ENCODE measurements at places on chromosomes 5 and 9.

DNA sequence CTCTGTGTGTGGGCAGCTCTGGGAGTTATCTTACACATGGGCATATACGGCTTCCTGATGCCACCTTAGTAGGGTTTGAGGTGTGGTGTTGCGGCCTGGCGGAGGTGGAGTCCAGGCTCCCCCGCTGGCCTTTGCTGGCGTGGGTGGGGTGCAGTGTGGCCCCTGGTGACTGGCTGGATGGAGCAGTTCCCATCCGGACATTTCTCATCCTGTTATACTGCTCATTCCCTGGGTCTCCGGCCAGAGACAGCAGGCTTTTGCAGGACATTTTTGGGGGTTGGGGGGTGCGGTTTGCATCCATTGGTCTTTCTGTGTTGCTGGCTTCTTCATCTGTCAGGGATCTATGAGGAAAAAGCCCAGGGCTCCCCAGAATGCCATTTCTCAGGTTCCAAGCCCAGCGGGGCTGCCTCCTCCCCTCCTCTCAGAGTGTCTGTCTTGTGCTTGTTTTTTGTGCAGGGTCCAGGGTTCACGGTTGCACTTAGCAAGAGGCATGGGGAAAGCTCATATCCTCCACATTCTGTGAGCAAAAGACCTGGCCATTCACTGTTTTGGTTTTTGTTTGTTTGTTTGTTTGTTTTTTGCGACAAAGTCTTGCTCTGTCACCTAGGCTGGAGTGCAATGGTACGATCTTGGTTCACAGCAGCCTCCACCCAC, 22.3 kb downstream of the NDUFS6 start:
- DNase-seq, result no peak

- no peak for DNase-seq
Observed at GRCh38 chr5:122377026-122377425, 65.0 kb downstream of the SNCAIP start.

DNA sequence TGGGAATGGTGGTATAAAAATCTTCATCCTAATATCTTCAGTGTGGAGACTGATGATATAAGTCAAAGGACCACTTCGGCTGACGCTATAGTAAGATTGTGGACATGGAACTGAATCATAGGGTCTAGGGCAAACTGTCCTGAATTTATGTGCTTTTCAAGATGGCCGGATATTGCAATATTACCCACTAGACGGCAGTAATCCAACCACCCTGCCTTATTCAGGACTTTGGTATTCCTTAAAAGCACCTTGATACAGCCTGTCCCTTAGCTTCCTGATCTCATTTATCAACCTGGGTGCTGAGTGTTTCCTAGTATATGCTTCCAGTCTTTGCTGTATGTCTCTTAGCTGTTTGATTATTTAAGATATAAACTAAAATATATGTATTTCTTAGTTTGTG, 71.2 kb upstream of the COX7C start:
- DNase-seq, result no peak

- DNase-seq, result no peak
Observed at GRCh38 chr9:278651-279050, 64.0 kb downstream of the DOCK8 start.

- DNase-seq, result no peak
Observed at GRCh38 chr9:118059484-118060278, 355.5 kb downstream of the TLR4 start.

DNA sequence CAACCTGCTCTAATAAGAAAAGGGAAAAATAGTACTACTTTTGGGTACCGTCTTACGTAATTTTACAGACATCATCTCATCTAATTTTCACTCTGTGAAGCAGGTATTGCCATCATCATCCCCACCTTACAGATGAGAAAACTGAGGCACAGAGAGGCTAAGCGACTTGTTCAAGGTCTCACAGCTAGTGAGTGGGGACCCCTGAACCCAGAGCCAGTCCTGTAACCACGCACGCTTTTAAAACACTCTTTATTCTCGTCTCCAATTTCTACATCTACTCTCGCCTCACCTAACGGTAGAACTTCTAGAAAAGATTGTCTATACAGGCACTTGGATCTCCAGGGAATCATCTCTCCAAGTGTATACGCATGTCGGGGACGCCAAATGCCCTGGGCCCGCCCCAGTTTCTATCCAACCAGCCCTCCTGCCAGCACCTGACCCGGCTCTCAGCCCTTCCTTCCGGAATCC, 1.5 kb upstream of the TRAF1 start:
- no peak for DNase-seq

DNA sequence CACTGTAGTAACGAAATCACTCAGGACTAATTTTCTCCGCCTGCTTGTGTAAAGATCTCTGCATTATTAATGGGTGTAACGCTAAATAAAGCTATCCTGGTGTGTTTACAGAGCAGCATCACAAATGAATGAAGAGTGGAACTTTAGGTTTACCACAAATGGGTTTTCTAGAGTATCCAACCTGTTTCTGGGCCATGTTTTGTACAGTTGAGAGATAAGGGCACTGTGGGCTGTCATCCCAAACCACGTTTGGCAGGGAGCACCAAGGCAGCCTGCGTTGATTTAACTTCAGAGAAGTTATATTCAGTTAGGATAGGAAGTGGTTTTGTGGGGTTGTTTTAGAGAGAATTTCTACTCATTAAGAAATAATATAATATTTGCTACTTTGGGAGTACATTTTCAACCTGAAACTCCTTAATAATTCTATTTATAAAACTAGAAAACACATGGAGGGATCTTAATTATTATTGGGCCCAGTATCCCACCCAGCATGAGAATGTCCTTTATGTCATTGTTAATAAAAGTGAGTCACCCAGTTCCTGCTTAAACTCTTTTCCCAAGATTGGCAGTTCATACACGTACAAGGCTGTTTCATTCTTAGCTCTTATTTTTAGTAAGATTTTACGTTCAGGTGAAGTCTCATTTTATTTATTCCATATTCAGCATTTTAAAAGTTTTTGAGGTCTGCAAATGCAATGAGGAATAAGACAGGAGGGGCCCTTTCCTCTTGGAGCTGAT, 8.0 kb downstream of the KCNN2 start:
- no peak for DNase-seq

DNA sequence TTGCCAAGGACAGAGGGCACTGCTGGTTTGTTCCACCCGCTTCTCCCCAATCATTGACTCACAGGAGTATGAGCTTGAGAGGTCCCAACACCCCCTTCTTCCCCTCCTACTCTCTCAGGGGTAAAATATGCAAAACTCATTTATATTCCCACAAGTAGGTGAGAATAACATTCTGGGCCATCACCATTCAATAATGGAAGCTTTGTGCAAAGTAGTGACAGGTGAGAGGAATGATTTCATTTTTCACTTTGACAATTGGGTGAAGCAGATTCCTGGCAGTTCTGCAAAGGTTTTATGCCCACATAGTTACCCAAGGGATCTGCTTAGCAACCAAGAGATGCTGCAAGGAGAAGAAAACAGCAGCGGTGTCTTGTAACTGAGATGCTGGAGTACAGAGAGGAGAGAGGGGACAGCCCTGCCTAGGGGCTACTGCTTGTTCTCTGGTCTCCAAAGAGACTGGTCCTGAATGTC, 137.6 kb downstream of the CMYA5 start:
- DNase-seq, result no peak

GRCh38 chr5:69231851-69232250, 2.8 kb upstream of the CDK7 start:
- no peak for DNase-seq

DNA sequence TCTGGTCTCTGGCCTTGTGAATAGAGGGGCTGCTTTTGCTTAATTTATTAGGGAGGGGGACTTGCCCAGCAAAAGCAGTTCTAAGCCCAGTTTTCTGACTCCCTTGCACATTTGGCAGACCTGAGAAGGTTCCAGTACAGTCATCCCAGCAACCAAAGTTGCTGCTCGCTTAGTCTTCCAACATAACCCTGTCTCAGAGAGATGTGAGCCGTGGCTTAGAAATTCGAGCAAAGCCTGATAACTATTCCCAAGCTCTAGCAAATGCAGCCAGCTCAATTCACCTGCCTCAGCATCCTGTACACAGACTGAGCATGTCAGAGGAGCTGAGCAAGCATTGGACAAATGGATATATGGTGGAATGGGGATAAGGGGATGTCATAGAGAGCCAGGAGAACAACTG, 401.9 kb downstream of the SPOCK1 start:
- no peak for DNase-seq

DNA sequence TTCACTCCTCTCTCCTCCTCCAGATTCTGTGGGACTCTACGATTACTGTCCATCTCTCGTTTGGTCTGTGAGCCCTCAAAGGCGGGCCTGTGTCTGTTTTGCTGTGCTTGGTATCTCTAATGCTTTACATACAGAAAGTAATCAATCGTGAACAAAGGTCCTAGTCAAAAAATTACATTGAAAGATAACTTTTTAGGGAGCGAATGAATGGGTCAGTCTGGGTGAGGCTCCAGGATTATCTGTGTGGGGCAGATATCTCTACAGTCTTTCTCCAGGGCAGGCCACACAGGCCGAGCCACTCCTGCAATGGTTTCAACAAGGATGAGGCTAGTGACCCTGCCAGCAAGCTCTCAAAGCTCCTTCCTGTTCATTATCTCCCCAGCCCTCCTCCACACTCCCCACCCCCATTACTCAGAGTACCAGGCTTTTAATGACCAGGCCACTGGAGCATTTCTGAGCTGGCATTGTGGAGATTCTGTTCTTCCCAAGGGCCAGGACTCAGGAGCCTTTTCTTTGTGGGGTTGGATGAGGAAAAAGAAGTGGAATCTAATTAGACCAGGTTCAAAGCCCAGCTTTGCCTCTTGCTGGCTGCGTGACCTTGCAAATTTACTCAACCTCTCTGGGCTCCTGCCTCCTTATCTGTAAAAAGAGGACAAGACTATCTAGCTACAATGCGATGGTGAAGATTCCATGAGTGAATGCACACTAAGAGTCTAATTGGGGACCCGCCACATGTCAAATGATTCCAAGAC, 10.2 kb downstream of the CORO2A start:
- no peak for DNase-seq

DNA sequence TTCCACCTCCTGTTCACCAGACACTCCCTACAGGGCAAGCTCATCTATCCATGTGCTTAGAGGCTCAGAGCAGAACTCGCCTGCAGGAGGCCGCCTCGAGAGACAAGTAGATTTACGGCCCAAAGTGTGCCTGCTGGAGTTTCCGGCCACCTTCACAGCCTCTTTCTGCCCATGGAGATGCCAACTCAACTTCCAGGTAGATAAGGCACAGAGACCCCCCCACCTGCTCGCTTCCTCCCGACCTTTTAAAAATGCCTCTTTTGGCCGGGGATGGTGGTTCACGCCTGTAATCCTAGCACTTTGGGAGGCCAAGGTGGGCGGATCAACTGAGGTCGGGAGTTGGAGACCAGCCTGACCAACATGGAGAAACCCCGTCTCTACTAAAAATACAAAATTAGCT, 46.6 kb downstream of the EXD3 start:
- no peak for DNase-seq

DNA sequence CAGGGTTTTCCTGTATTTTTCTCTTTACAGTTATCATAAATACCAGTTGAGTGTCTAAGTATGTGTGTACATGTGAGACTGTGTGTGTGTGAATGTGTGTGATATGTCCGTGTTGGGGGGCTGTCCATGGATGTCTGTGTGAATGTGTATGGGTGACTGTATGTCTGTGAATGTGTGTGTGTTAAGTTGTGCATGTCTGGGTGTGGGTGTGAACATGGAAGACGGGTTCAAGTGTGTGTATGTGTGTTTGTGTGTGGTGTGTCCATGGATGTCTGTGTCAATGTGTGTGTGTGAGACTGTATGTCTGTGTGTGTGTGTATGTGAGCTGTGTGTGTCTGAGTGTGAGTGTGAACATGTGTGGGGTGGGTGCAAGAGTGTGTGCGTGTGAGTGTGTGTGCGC, 55.0 kb downstream of the VAV2 start:
- DNase-seq, result no peak

DNA sequence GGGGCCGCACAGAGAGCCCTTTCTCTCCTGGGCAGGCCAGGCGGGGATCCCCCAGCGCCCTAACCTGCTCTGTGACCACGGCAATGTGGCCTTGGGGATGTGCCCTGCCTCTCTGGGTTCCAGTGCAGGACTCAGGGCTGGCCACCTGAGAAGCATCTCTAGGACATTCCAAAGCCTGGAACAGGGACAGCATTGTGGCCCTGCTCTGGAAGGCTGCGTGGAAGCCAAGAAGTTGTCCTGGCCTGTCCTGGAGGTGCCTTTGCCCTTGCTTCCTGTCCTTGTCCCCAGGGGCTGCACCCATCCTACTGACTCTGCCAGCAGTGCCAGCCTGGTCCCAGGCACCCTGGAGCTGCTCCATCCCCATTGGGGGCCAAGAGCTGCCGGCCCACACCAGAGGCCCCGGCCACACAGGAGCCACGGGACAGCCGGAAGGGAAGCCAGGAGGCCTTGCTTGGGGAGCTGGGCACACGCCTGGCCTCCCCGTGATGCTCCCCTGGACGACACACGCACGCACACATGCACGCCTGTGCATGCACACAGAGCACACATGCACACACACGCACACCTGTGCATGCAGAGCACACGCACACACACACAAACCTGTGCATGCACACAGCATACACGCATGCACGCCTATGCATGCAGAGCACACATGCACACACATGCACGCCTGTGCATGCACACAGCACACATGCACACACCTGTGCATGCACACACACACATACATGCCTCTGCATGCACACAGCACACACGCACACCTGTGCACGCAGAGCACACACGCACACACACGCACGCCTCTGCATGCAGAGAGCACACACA, 20.1 kb upstream of the CAMSAP1 start:
- DNase-seq, result no peak

GRCh38 chr9:357560-357959, 142.9 kb downstream of the DOCK8 start:
- no peak for DNase-seq

DNA sequence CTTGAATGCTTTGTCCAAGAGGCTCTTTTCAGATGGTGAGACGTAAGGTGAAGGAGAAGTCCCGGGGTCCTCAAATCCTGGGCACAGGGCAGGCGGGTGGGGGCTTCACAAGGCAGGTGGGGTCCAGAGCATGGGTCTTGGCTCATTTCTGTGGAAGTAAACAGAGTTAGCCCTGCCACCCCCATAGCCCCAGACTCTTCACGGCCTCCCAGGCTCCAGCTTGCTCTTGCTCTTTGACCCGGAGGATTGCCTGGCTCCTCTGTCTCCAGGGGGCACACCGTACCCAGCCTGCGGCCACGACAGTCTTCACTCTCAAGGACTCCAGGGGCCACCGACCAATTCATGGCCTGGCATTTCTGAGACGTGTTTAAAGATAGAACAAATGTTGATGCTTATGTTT, 28.8 kb upstream of the POMT1 start:
- DNase-seq, result no peak

DNA sequence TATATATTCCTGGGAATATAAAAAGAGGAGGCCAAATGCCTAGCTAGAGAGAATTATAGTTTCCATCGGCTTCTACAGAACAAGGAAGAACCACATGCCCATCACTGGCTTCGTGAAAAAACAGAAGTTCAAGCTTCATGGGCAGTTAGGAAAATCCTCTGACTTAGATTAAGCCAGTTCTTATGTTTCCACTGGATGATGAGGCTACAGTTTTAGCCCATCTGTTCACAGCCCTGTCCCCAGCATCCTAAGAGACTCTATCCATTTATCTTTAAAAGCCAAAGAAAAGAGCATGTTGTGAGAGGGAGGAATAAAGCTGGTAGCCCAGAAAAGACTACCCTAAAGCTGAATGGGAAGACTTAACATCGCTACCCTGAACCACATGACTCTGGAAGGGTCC, 285.5 kb upstream of the WWC1 start:
- no peak for DNase-seq

All from cerebellar nuclear complex (tissue), 1 donor.